Stimulated activated naive CD8-positive, alpha-beta T cell treated with anti-CD3 and anti-CD28 coated beads, Interleukin-15, amount 100 ng/mL, for 72 hours (primary cell): ENCODE measurements at places on chromosomes 4 and X.
A peak's percentile ranks its signal among the peaks of the same experiment; 100 is the strongest.

DNA sequence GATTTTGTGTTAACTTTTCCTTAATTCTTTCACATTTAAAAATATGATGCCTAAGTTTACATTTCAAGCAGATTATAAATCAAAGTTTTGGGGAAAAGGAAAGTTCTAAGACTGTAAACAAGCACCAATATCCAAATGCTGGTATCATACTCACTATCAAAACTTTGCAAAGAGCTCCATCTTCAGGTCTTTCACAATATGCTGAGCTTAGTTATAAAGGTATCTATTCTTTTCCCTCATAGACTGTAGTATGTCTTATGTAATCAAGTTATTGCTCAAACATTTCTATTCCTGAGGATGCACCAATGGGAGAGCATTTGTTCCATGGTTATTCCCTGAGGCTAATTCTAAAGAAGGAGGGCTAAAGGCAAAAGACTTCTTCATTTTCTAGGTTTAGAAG, 207.9 kb upstream of the FAM241A start:
- DNase-seq, result no peak

- DNase-seq, result peak; percentile 8
These were observed 282.9 kb downstream of the USP46 start for GRCh38 chr4:52376132-52376704.

GRCh38 chrX:133300591-133300990, 82.4 kb upstream of the TFDP3 start:
- DNase-seq, result no peak

DNA sequence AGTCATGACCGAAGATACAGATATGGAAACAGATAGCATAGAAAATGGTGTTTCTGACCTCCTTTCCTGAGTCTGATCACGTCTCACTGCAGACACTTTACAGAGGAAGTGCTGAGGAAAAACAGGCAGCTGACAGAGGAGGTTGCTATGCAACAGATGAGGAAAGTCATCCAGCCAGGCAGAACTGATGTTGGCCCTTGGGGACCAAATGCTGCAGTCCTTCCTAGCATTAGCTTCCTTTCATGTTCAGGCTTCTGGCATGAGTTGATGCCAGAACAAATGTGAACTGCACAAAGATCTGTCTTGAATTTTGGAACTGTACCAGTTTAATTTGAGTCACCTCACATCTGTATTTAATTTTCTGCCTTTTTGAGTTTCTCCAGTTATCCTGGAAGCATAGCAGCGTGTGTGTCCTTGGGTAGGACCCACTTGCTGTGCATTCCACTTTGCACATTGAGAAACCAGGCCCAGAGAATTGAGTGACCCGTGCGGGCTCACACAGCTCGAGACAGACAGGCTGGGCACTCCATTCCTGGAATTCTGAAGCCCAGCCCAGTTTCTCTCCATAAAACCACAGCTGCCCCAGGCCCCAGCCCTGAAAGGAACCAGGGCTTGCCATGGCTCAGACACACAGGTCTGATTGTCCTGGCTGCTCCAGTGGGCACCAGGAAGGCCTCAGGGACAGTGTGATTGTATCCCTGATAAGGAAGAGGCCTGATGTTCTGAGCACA, 1.4 kb upstream of the MAGED1 start:
- no peak for DNase-seq

GRCh38 chrX:40530509-40530908, 50.3 kb upstream of the ATP6AP2 start:
- no peak for DNase-seq

- no peak for DNase-seq
These were observed 35.0 kb upstream of the HMX1 start for GRCh38 chr4:8906668-8906970.

GRCh38 chr4:20043991-20044390, 207.7 kb upstream of the SLIT2 start:
- DNase-seq, result no peak

DNA sequence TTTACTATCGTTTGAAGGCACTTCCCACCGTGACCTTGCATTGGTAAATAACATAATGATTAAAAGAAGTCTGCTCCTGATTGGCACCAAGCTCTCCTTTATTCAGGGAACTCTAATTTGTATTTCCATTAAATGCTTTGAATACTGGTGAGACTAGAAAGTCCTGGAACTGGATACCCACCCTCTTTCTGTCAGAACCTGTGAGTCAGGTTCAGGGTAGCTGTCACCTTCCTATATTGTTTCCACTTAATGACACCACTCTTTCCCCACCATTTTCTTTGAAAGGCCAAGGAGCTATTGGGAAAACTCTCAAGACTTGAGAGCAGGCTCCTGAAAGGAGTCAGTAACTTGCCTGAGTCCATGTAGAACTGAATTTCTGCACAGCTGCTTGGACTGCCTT, 55.9 kb upstream of the RASSF6 start:
- no peak for DNase-seq

GRCh38 chrX:75603833-75604232, 81.0 kb upstream of the ZDHHC15 start:
- no peak for DNase-seq

DNA sequence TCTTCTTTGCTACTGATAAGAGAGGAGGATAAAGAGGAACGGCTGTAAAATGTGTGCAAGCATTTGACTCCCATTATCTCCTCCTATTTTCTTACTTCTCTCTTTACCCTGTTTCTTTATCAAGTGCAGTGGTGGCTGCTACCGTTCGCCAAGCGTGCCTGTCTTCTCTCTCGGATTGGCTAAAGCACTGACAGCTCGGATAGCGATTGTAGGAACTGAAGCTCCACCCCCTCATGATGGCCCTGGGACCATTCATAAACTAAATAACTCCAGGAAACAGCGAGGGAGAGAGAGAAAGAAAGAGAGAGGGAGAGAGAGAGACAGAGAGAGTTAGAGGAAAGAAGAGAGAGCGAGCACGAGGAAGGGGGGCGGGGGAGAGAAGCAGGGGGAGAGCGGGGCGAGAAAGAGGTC, 305 bp upstream of the MAB21L2 start:
- no peak for DNase-seq

DNA sequence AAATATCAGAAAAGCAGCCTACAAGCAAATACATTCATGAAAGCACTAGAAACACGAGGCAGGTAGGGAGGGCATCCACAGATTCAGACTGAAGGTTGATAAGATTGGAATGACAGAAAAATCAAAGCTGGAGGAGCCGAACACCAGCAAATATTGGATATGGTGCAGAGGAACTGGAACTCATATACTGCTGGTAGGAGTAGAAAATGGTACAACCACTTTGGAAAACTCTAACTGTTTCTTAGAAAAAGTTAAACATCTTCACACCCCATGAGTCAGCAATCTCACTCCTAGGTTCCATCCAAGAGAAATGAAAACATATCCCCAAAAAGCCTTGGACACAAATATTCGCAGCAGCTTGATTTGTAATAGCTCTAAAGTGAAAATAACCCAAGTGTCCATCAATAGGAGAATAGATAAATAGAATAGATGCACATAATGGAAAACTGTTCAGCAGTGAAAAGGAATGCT, 27.1 kb downstream of the CD99L2 start:
- no peak for DNase-seq

DNA sequence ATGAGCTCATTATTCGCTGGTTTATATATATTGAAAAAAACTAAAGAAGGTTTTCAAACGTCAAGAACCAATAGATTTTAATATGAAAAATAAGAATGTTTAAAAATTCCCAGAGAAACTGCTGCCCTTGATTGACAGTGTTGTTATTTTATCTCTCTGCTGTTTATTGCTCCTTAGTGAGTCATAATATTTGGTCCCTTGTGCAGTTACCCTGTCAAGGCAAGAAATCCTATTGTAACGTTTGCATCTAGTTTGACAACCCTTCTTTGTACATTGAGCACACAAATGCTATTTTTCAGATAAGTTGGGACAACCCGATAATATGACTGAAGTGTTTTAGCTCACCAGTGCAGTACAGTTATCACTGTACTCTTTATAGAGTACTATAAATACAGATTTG, 349.4 kb downstream of the CCSER1 start:
- DNase-seq, result no peak

DNA sequence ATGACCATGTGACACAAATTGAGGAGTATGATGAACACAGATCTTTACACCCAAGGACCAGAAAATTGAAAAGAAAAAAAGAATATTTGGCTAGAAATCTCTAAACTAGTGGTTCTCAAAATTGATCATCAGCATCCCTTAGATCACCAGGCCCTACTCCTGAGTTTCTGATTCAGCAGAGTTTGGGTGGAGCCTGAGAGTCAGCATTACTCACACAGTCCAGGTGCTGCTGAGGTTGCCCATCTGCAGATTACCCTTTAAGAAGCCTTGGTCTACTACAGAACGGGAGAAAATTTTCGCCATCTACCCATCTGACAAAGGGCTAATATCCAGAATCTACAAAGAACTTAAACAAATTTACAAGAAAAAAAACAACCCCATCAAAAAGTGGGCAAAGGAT, 182.8 kb downstream of the MOSPD2 start:
- no peak for DNase-seq

GRCh38 chr4:71009890-71010588, 16.6 kb downstream of the DCK start:
- DNase-seq, result no peak
